BE2C (cell line): ENCODE measurements at places on chromosomes 7 and 10.

GRCh38 chr7:31811650-31812461 lies 124.8 kb downstream of the PPP1R17 start:
- no peak for DNase-seq

- no peak for DNase-seq
Observed at GRCh38 chr7:158321936-158322615, 265.5 kb downstream of the PTPRN2 start.

- DNase-seq, result no peak
Observed at GRCh38 chr10:120011359-120012130, 119.0 kb downstream of the SEC23IP start.

DNA sequence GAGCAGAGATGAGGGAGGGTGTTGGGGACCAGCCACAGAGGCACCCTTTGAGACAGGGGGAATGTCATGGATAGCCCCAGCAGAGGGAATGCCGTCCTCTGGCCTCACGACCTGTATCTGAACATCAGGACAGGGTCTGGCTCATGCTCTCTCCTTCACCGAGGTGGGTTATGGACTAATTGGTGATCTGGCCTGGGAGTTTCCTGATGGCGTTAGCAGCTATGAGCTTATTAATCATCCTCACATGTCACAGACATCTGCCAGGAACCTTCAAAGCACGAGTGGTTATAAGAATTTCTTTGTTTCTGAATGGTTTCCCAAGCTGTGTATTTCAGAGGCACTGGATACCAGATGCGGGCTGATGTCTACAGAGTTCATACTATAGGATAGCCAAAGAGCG lies 6.9 kb downstream of the CPA4 start:
- peak; percentile 21 for DNase-seq

- no peak for DNase-seq
Observed at GRCh38 chr10:50514995-50515394, 108.8 kb downstream of the SGMS1 start.

DNA sequence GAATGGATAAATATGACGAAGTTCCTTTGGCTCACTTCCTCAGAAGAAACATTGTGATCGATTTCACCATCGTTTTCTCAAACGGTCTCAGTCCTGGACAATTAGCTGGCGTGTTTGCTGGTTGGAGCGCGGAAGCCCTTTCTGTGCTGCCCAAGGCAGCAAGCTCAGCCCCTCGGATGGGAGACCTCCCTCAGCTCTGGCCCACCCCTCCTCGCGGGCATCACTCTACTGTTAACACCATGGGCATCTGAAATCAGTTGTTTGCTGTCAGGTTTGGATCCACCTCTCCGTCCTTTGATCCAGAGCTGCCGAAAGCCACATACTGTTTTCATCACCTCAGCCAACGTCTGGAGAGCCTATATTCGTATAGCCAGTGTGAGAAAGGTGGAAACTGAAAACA lies 68.2 kb downstream of the C10orf143 start:
- DNase-seq, result no peak

DNA sequence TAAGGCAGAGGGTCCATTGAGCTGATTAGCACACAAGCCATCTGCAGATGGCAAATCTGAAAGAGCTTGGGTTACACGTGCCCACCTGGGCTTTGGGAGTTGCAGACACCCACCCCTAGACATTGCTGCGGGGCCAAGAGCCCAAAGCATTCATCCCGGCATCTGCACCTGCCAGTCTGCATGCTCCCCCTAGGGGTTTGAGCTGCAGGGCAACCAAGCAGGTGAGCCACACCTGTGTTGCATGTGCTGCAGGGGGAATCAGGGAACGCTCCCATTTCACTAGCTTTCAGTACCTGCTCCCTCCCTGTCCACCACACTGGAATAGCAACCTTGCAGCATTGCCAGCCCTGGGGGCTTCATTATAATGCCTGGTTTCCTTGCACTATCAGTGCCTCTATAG lies 21.1 kb downstream of the C7orf33 start:
- no peak for DNase-seq

GRCh38 chr7:112892263-112892662 lies 102.1 kb upstream of the TMEM168 start:
- DNase-seq, result no peak

GRCh38 chr10:63273577-63273976 lies 140.4 kb downstream of the NRBF2 start:
- DNase-seq, result no peak

GRCh38 chr7:48251766-48252165 lies 80.5 kb downstream of the ABCA13 start:
- no peak for DNase-seq

GRCh38 chr10:2891073-2891769 lies 176.1 kb upstream of the PFKP start:
- DNase-seq, result no peak

DNA sequence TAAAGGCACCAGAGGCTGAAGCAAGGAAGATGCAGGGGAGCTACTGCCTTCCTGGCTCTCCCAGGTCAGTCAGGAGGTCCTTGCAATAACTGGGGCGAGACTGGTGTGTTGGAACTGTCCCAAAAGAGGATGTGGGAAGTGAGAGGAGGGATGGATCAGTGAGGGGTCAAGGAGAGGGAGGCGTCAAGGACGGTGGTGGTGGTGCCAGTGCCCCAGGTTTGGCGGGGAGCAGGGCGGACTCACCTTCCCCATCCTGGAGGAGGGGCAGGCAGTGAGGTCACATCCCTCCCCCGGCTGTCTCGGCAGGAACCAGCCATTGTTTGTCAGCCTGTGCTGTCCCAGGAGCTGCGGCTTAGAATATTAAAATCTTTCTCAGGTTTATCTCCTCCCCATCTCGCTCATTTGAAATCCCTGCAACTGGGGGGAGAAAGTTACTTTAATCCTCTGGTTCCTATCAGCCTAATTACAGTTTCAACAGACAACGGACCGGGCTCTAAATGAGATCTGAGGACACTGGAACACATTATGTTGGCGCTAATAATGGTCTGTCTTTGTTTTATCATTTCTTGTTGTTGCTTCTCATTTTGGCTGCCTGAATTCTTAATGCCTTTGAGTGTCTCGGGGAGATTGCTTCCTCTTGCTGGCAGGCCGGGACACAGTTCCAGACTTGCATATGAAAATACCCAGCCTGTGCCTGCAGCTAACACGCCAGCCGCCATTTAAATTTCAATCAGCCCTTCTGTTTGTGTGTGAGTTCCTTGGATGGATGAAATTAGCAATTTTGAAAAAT lies 387.5 kb downstream of the RPS24 start:
- no peak for DNase-seq

GRCh38 chr7:42020061-42020460 lies 216.9 kb downstream of the GLI3 start:
- no peak for DNase-seq

- DNase-seq, result no peak
Observed at GRCh38 chr10:11824376-11824775, 1.2 kb downstream of the PROSER2 start.

GRCh38 chr7:132035517-132036362 lies 479.3 kb upstream of the PODXL start:
- peak; percentile 46 for DNase-seq

DNA sequence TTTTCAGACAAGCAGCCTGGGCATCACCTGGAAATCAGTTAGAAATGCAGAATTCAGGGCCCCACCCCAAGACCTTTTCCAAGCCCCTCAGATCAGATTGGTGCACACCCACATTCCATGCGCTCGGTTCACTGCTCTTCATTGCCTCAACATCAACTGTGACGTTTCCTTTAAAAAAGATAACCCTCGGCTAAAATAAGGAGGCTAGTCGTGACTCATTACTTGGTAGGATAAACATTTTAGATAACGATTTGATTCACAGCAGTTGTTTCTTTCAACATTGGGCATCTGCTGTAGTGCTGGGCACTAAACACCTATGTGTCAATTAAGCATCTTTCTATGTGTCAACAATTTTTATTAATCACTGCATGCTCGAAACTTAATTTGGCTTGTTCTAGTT lies 191.1 kb upstream of the LRGUK start:
- no peak for DNase-seq

DNA sequence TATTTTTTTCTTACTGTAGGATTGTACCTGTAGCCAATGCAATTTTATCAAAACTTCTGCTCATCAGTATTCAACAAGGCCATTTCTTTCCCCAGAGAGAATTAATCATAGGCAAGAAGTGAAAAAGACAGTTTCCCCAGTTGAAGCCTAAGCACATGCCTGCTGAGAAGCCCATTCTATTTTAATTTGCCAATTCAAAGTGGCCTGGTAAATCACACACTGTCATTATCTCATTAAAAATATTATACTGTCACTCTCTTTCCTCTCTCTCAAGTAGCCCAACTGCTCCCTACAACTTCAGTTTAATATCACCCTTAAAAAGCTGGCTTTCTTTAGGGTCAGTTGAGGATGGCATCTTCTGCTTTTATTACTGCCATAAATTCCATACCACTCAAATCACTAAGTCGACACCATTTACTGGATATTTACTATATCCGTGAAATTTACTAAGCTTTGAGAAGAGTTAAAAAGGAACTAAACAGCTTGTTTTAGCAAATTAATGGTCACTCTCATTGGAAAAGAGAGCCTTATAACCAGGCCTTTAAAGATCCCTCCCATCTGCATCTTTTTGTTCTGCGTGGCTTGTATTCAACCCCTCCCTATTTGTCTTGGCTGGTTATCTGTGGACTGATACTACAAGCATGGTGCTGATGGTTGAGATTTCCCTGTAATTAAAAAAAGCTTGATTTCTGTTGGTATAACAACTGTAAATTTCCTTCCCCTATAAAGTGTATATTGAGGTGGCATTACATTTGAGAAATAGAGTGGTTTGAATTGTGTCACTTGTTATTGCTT lies 30.6 kb downstream of the COL28A1 start:
- no peak for DNase-seq

DNA sequence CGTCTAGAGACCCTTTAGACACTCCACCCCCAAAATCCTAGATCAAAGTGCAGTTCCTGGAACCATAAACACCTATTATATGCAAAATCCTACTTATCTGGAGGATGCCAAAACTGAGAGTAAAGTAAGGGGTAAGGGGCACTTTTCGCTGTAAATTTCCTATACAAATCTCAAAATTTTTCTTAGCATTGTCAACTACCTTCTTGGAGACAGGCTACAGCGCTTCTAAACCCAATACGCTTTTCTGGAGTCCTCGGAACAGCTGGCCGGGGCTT lies 10.4 kb downstream of the TWIST1 start:
- no peak for DNase-seq

GRCh38 chr10:70312972-70313371 lies 29.2 kb upstream of the NPFFR1 start:
- no peak for DNase-seq

GRCh38 chr10:59985639-59986038 lies 79.3 kb upstream of the CCDC6 start:
- no peak for DNase-seq

GRCh38 chr10:77666821-77667220 lies 29.2 kb upstream of the KCNMA1 start:
- DNase-seq, result no peak

- no peak for DNase-seq
Observed at GRCh38 chr10:11875494-11876281, 52.5 kb downstream of the PROSER2 start.

GRCh38 chr7:24737281-24737680 lies 20.0 kb downstream of the GSDME start:
- DNase-seq, result no peak

GRCh38 chr10:124321433-124322089 lies 97.2 kb downstream of the OAT start:
- DNase-seq, result no peak

GRCh38 chr7:52021343-52021742 lies 704.7 kb upstream of the COBL start:
- no peak for DNase-seq

DNA sequence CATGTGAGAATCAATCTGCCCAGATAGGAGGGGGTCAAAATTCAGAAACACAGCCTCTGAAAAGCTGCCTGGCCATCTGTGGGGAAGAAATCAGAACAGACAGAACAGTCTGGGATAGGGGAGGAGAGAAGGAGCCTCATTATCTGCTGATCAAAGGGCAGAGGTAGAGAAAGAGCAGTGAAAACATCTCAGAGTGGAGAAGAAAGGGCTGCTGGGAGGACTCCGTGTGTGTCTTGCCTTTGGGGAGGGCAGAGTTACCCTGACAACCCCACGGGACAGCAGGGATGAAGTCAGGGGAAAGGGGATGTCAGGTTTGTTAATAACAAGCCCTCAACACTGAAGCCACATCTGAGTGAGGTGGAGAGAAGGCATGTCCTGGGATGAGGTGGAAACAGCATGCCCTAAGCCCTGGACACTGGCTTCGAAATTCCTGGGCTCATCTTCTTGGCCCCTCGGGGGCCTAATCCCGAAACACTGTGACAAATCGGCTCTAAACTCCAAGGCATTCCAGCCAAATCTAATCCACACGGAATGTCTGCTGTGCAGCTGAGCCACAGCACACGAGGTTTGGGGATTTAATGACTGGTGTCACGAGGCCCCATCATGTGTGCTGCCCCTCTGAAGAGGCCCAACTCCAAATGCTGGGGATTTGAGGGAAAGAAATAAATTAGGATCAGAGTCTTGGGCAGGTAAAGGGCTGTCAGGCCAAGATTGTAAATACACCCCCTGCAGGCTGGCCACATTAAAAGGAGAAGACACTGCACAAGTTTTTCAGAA lies 82.8 kb upstream of the FGFR2 start:
- DNase-seq, result no peak

DNA sequence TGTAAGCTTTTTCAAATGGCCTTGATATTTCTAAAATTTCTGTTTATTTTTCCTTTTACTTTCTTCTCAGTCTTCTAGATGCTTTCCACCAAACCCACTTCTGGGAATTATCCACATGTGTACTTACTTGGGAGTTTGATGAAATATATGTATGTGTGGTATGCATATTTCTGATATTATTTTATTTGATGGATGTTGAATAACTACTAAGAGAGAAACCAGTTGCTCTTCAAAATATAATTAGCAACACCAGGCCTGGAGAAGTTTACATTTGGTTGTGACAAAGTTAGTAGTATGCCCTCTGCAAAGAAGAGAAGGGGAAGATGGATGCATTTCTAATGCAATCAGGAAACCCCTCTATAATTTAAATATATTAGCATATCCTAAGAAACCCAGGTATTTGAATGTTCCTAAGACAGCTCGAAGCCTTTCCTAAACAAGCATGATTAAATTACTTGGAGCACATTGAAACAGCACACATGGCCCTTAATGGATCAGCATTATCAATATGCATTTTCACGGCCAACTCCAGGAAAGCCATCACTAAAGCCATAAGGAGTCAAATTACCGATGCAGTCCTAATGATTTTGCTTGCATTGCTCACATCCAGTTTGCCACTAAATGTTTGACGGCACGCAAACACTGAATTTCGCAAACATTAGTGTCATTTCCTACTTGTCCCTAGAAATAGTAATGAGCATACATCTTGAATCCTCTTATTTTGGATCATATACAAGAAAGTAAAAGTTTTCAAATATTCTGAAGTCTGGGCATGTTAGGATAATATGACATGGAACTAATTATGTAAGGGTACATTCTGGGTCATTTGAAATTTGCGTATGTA lies 393.8 kb downstream of the EXOC4 start:
- no peak for DNase-seq

- no peak for DNase-seq
Observed at GRCh38 chr7:149751043-149751775, 22.2 kb downstream of the ZNF467 start.
